ENCODE measurements at places on chromosomes 12 and 14.

DNA sequence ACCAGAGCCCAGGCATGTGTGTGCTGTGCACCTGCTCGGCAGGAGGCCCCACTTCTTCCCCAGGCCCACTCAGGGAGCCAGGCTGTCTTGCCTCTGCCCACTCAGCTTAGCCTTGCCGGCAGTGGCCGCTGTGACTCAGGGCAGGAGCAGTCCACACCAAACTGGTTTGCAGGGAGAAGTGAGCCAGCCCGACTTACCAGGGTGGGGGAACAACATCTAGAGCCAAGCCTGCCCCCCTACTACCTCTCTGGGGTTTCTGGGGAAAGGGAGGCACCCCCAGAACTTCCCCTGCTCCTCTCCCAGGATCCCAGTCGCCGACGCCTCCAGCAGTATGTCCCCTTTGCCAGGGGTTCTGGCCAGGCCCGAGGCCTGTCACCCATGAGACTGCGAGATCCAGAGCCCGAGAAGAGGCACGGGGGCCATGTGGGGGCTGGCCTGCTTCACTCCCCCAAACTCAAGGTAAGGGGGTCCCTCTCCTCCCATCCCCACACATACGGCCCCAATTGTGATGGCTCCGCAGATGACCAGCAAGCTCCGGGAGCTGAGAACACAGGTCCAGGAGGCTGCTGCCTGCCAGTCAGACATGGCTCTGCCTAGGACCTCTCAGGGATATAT, 3.0 kb downstream of the PLEKHG6 start:
- no peak for DNase-seq

DNA sequence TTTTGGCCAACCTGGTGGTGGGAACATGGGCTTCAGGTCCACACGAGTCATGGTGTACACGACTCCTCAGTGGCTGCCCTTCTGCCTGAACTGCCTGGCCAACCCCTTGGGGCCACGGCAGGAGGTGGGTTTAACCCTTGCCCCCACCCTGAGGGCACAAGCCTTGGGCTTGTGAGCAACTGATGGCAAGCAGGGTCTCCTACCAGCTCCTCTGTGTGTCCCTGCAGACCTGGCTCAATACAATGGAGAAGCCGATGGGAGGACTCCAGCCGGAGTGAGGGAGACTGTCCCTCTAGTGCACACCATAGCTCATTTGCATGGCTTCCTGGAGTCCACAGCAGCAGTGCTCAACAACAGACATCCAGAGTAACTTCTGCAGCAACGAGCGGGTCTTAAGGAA, 28.0 kb downstream of the JAG2 start:
- no peak for DNase-seq

DNA sequence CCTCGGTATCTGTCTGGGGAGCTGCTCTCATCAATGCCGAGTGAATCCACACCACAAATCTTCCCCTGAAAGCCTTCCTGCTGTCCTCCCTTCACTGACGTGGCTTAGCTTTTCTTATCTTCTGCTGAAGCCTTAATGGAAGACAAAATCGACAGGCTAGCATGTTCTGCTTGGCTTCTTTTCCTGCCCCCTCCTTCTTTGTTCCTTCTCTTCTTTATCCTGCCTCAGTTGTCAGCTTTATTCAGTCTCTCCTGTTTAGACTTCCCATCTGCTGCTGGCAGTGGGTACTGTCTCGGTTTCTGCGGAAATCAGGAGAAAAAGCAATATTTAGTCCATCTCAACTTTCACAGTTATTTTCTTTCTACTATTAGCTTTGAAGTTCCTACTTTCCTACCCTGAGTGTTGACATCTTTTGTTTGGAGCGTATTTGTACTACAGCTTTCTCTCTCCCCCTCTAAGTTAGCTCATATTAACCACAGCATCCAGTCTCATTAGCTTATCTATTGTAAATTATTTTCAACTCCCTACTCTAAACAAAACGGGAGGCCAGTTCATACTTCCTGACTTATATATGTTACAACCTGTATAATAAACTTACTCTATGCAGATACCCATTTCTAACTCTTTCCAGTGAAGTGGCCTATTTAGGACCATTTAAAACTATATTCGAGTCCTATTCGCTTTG, 226.0 kb downstream of the DACT1 start:
- DNase-seq: no peak

DNA sequence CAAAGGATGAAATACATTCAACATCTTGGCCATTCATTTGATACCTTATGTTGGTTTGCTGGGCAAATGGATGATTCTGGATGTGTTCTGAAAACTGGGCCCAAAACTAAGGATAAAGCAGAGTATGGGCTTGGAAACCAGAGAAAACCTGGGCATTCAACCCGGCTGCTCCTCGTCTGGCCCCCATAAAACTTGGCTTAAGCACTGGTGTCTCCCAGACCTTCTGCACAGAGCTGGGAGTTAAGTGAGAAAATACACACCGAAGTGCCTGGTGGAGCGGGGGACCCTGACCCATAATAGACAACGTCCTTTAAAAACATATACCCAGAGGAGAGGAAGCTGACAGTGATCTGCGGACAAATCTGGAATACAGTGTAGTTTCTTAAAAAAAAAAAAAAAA, 112.5 kb downstream of the FOXN3 start:
- DNase-seq: no peak

DNA sequence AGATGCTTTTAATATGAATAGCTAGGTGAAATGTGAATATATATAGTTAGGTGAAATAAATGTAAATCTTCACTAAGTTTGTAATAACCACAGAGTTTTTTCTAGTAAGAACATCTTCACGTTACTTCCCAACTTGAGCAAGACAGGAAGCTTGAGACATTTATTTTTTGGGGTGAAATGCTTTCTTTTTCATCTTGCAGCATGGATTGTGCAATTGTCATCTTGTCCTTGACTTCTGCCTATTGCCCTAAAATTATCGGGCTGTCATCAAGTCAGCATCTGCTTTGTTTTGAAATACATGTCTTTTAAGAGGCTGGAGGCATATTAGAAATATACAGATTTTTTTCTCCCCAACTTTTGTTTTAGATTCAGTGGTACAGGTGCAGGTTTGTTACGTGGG, 433.9 kb downstream of the PCNX1 start:
- DNase-seq: no peak

GRCh38 chr12:28051516-28052354, 79.2 kb upstream of the PTHLH start:
- DNase-seq: no peak

GRCh38 chr14:48568688-48569087, 893.3 kb upstream of the MDGA2 start:
- no peak for DNase-seq

DNA sequence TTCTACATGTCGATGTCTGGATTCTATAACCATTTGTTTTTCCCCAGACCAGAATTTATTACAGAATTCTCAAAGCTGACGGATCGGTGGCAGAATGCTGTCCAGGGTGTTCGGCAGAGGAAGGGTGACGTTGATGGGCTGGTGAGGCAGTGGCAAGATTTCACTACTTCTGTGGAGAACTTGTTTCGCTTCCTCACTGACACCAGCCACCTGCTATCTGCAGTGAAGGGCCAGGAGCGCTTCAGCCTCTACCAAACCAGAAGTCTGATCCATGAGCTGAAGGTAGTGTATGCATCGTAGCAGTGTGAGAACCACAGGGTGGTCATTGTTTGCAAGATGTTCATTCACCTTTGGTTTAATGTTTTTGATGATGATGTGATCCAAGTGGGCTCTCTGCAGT, 124.0 kb downstream of the ESR2 start:
- no peak for DNase-seq

DNA sequence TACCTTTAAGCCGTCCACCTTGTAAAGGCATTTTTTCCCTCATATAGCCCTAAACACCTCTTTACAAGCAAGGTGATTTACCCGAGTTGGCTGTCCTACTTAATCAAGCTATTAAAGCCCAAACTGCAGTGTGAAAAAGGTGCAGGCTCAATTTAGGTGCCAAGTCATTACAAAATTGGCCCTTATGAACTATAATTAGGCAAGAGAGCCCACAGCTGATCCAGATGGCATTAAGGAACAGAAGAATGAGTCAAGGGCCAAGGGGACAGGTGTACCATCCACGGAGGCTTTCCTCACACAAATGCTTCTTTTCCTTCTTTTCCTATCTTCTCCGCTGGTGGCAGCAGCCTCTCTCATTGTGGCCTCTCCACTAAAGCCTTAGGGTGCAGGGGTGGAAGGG, 90.5 kb downstream of the TTC8 start:
- DNase-seq: no peak

- no peak for DNase-seq
Observed at GRCh38 chr12:9604287-9604686, 3.4 kb downstream of the KLRB1 start.

- DNase-seq: no peak
Observed at GRCh38 chr12:42807766-42808165, 218.2 kb upstream of the PRICKLE1 start.

DNA sequence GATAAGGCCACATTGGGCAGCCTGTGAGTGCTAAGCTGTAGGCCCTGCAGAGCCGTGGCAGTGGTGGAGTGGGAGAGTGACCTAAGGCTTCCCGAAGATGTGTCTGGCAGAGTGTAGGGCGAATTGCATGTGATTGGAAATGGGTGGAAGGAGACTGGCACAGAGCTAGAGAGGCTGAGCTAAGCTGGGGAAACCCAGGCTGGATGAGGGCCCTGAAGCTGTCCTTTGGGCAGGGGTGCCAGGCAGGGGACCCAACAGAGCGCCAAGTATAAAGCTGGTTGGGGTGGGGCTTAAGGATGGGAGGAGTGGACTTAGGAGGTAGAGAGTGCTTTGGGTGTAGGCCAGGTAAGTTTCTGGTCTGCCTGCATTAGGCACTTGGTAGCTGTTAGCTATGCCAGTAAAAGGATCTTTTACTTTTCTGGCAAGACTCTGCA, 47.9 kb downstream of the WDR20 start:
- DNase-seq: no peak

- no peak for DNase-seq
Observed at GRCh38 chr14:96997996-96998395, 200.8 kb downstream of the VRK1 start.

DNA sequence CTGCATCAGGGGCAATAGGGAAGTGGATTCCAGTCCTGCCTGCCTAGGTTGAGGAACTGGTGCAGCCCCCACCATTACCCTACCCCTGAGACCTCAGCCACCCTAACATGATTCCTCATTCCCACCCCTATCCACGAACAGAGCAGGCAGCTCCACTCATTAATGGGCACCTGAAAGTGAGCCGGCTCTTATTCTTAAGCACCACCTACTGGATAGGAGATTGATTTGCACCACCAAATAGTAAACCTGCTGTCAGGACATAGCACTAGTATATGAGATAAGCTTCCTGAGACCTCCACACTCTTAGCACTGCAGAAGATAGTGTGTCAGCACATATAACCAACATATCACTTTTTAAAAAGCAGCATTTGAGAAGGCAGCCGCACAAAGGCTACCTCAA, 573.2 kb downstream of the SOX5 start:
- no peak for DNase-seq

- DNase-seq: no peak
Observed at GRCh38 chr12:47828008-47828975, 8.6 kb upstream of the HDAC7 start.

DNA sequence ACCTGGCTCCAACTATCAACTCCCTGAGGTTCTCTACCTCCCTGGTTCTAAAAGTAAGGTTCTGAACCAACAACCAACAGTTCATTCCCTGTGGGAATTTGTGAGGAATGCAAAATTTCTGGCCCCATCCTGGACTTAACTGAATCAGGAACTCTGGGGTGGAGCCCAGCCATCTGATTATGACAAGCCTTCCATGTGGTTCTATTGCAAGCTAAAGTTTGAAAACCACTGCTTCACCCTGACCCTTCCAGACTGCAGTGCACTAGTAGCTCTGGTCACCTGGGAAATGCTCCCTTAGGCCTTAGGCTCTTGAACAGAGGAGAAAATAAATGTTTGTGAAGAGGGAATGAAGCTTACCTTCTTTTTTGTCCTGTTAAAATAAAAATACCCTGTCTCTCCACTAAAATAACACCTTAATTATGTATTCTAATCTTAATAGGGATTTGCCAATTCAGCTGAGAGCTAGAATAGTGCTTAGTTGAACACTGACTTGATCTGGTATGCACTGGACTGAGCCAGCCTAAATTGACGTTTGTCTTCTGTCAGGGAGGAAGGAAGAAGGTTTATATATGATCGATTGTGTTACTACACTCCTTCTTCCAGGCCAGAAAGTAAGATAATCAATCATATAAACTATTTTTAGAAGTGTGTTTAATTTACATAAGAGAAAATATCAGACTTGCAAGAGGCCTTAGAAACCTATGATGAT, 39.1 kb upstream of the DDHD1 start:
- DNase-seq: no peak

DNA sequence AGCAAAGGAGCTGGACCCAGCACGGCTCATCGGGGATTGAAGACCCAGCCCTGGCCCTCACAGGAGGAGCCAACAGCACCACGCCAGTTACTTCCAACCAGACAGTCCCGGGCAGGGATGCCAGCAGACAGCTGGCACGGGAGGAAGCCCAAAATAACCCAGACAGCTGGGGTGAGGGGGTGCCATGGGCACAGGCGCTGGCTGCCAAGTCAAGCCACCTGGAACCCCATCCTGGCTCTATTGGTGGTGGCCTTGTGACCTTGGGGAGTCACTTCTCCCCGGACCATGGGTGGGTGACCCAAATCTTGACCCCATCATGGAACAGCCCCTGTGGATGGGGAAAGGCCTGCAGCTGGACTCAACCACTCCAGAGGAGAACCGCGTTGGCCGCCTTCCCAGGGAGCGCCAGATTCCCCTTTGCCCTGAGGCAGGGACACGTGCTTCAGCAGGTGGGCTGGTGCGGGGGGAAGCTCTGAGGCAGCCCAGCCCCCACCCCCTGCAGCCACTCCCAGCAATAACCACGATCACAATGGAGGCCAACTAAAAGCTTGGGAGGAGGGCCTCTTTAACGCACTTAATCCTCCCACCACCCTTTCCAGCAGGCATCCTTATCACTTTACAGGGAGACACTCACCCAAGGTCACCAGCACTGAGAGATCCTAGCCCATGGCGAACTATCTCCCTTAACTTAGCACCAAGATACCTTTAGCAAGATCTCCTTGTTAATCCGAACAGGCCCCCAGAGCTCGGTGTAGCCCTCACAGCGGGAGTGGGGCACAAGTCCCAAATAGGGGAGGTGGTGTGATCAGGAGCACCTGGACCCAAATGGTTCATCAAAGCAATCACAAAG, 4.7 kb upstream of the RHOF start:
- DNase-seq: no peak

GRCh38 chr12:106123551-106124081, 15.1 kb downstream of the NUAK1 start:
- no peak for DNase-seq

- DNase-seq: no peak
Observed at GRCh38 chr12:118743896-118744700, 237.2 kb upstream of the SRRM4 start.

Measured in stimulated activated CD4-positive, alpha-beta T cell treated with anti-CD3 and anti-CD28 coated beads, Interleukin-1b, Interleukin-23, amount 100 ng/mL, for 24 hours (primary cell).